CD8-positive, alpha-beta memory T cell (primary cell): ENCODE measurements at places on chromosomes 12 and 14. TPM values are rescaled to one million over a fixed set of nuclear protein-coding genes. Genes with fewer than 3 reads are reported as not detected.

GRCh38 chr14:64801800-64802199, 77.9 kb downstream of the SPTB start:
- DNase-seq, result no peak

CCDC184 gene
- total RNA-seq, result 0.97 TPM

- DNase-seq, result no peak
These were observed 10.2 kb upstream of the PRKAG1 start for GRCh38 chr12:49028666-49029275.

- no peak for DNase-seq
These were observed 249.8 kb upstream of the GARIN2 start for GRCh38 chr14:66939409-66939808.

DNA sequence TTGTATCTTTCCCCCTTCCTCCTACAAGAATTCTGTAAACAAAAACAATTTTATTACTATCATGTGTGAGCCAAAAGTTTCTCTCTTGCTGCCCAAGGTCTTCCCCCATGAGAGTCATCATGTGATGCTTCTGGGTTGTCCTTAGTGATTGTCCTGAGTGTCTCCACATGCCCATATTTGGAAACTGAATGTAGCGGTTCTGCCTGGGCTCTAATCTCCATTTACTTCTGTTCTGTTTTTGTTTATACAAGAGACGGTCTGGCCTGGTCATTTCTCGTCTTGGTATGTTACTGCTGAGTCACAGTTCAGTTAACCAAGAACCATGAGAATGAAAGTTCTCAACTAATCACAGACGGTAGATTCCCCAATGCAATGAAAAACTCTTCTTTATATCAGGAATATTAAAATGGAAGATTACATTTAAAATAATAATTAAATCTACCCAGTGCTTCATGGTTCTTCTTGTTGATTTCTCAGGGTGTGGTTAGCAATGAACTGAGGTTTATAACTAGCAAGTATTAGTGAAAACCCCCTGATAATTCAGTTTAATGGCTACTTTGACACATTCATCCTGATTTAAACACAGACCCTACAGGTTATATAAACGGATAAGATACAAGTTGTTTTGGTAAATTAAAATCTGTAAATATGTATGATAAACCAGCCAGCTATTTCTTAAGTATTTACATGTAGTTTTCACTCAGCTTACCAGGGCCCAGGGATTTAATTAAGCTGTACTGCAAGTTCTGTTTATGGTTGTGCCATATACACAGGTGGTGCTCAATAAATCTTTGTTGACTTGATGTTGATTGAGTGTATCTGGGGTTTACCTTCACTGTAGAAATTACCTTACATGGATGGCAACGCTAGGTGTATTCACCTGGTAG, 81.1 kb downstream of the PELI2 start:
- no peak for DNase-seq

DNA sequence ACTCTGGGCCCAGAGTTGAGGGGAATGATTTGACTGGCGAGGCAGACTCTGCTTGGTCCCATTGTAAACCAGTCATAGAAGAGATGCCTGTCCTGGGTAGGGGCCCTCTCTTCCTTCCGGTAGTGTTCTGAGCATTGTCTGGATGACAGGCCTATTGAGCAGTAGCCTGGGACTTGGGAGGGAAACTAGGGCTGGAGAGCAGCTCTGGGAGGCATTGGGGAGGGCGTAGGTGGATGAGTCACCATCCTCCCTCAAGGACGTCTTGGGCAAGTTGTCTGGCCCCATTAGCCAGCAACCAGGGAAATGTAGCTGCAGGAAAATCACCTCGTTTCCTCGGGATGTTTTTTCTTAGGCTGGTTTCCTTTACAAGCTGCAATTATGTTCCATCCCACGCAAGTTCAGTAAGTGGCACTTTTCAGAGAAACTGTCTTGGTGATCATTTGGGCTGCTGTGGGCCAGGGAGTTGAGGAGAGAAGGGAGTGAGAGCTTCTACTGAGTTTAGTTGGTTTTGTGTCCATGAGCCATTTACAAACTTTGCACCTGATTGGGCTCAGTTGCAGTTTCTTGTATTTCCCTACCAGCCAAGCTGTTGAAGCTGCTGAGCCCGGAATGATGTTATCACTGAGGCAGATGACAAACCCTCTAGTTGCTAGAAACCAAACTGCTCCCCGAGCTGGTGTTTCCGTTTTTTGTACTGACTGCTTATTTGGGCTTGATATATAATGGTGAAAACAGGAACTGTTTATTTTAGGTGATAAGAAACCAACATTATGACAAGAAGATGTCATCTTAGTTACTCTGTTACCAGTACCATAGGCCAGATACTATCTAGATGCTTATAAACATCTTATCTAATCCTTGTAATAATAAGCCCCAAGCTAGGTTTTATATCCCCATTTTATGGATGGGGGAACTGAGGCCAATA, 147.6 kb downstream of the CHST11 start:
- DNase-seq, result peak; percentile 21

DNA sequence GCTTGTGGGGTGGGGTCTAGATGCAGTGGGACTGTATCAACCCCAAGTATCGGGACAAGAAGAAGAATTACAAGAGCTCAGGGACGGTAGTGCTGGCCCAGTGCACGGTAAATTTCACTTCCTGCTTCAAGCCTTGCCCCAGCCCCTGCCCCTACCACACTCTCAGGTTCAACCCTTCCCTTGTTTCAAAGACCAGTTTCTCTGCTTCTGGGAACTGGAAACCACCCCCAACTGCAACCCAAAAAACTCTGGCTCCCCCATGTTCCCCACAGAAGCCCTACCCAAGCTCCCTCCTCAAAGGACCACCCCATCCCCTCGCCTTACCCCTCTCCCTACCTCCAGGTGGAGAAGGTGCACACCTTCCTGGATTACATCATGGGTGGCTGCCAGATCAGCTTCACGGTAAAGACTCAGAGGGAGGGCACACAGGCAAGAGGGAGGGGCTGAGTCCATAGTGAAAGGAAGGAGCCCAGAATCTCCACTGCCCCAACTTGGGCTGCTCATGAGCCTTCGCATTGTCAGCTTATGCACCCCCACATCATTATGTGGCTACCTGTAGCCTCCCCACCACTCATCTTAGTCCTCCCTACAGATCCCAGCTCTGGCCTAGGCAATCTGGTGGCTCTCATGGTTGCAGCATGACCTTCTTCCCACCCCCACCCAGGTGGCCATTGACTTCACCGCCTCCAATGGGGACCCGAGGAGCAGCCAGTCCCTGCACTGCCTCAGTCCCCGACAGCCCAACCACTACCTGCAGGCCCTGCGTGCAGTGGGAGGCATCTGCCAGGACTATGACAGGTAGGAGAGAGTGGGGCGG, 4.3 kb downstream of the CPNE6 start:
- no peak for DNase-seq

- no peak for DNase-seq
These were observed 238.5 kb downstream of the GPHN start for GRCh38 chr14:66746316-66747006.

- DNase-seq, result no peak
These were observed 87.5 kb upstream of the PDZRN4 start for GRCh38 chr12:41100572-41100971.

PTPRB gene
- total RNA-seq, result not detected

- DNase-seq, result no peak
These were observed 186.7 kb downstream of the ANO2 start for GRCh38 chr12:5758347-5758746.

ADAM21 gene
- total RNA-seq, result 0.09 TPM

DNA sequence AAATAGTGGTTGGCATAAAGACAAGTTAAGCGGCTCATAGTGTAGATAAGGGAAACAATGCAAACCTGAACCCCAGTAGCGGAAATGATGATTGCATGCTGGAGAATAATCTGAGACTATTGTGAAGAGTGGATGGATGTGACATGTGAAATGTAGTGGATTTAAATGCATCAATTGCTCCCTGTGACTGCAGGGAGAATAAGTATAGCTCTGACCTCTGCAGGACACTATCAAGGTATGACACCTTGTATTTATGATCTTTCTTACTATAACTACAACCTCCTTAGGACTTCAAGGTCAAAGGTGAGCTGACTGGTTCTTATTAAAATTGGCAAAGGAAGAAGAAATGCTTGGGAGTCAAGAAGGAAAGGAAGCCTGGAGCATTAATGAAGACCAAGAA, 285.6 kb downstream of the GRIN2B start:
- no peak for DNase-seq

DNA sequence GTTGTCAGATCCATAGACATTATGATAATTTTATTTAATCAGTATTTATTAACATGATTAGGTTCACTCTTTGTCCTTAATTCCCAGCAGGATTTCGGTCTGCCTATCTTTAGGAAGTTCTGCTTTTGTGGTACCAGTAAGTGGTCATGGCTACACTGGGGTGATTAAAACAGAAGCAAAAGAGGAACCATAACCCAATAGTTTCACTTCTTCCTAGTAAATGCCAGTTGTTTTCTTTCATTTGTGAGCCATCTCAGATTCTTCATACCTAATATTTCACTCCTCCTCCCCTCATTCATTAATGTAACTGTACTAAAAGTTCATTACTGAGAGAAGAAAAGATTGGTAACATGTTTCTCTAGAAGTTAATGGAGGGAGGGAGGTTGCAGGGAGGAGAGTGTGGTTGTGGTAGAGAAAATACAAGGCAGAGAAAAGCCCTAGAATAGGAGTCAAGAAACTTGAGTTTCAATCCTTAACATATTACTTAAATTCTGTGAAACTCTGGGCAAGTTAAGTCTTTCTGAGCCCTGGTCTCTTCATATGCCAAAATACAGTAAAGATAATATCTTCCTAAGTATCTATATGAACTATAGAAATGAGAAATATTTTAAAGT, 101.2 kb downstream of the PEBP1 start:
- DNase-seq, result no peak

MANSC4 gene
- not detected for total RNA-seq

MYL2 gene
- not detected for total RNA-seq

PUS1 gene
- 107 TPM for total RNA-seq

- no peak for DNase-seq
These were observed 44.6 kb upstream of the PLBD1 start for GRCh38 chr12:14612250-14612649.

ASPG gene
- not detected for total RNA-seq

DNA sequence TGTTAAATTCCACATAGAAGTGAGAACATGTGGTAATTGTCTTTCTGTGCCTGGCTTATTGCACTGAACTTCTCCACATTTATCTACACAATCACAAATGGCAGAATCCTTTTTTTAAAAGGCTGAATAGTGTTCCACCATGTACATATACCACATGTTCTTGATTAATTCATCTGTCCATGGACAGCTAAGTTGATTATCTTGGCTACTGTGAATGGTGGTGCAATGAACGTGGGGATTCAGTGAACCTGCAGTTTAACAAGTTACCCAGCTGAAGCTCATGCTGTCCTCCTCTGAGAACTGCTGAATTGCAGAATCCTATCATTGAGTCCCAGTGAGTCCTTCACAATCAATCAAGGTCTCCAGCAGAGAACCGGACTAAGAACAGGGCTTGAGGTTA, 74.9 kb downstream of the TBK1 start:
- DNase-seq, result no peak

- no peak for DNase-seq
These were observed 11.2 kb downstream of the TTC8 start for GRCh38 chr14:88835661-88836060.

DNA sequence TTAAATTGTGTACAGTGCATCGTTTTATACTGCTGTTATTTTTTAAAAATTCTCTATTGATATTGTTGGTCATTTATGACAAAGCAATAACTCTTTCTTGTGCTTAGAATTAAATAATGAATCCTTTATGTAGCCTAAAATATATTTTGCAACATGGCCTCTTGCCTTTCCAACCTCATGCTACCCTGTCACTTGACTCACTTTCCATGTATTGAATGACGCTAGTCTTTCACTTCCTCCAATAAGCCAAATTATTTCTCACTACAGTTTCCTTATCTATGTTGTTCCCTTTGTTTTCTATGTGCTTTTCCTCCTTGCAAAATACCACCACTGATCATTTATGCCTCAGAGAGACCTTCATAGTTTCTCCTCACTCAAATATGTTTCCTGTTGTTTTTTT, 16.3 kb upstream of the EPYC start:
- no peak for DNase-seq

GRCh38 chr12:104586351-104586919, 129.7 kb downstream of the CHST11 start:
- DNase-seq, result no peak

GLT1D1 gene
- total RNA-seq, result 0.22 TPM
